Activated CD8-positive, alpha-beta memory T cell treated with anti-CD3 and anti-CD28 coated beads for 1 hour (primary cell): ENCODE measurements at places on chromosomes 1 and 21.

DNA sequence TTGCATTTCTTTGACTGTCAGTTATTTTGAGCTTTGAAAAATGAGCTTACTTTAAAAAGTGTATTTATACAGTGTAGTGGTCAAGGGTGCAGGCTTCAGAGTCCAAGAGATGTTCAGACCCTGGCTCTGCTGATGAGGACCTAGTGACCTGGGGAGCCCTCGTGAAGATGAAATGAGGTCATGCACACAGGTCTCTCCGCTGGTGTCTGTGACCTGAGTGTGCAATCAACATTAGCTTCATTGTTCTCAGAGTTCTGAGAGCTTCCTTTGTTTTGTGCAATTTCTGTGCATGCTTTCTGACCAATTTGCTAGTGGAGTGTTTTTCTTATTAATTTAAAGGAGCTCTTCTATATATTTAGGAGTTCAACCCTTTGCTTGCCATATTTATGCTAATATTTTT lies 71.3 kb downstream of the RIPK4 start:
- no peak for DNase-seq

DNA sequence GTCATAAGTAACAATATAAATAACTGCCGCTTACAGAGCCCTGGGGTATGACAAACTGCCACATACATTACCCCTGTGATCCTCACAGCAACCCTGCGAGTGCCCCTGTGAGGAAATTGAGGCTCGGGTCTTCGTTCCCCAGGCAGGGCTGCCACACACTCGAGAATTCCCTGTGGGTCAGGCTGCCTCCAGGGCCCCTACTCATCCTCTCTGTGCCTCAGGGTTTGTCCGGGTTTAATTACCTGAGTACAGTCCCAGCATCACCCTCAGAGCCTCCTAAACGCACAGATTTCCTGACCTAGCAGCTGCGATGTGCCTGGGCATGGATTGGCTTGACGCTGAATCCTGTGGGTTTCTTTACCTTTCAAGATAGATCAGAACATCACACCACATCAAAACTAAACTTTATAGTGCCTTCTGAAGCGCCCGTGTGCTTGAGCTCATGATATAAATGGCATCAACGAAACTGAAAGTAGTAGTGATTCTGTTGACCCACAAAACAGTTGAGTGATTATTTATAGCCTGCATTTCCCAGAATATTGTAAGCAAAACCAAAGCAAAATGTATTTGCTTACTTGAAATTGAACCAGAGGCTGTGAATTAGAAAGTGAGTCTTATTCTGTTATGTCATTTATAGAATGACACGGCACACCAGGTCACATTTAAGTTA lies 14.0 kb downstream of the SLC37A1 start:
- DNase-seq: no peak

DNA sequence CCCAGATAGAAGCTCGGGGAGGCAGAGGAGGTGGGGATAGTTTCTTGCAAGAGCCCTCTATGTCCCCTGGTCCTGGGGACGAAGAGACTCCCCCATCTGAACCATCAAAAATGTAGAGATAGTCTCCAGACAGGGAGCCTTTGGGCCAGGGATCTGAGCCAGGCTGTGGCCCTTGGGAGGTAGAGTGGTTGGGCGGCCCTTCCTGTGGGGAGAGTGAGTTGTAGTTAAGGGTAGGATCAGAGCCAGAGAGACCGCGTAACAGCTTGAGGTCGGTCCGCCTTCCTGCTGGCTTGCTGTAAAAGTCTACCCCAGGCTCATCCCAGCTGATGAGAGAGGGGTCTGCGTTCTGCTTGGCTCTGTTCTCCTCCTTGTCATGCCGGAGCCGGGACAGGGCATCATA lies 25.3 kb downstream of the PIK3C2B start:
- DNase-seq: no peak

DNA sequence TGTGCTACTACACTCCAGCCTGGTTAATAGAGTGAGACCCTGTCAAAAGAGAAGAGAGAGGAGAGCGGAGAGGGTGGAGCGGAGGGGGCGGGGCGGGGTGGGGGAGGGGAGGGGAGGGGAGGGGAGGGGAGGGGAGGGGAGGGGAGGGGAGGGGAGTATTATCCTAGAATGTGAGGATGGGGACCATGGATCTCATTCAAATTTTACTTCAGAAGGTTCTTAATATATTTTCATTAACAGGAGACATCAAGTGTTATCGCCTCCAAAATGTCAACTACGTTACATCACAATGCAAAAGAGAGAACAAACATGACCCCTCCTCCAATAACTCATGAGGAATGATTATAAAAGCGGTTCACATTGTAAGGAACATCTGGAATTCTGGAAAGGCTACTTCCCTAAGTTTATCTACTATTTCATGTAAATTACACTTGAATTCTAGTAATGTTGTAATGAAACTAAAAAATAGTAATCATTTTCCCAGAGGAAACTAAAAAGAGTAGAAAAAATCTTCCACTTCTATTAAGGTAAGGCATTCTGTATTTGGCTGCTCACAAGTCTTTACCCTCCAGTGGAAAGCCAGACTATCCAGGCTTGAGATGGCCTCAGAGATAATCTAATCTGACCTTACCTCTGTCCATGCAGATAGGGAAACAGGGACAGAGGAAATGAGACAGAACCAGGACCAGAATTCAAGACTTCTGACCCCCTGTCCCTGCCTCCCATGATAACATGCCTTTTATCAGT lies 18.8 kb upstream of the GUCA2A start:
- no peak for DNase-seq

- DNase-seq: no peak
Measured at GRCh38 chr1:174800216-174800851, 199.4 kb upstream of the CACYBP start.

GRCh38 chr21:45546636-45547544 lies 4.7 kb upstream of the SLC19A1 start:
- DNase-seq: no peak

DNA sequence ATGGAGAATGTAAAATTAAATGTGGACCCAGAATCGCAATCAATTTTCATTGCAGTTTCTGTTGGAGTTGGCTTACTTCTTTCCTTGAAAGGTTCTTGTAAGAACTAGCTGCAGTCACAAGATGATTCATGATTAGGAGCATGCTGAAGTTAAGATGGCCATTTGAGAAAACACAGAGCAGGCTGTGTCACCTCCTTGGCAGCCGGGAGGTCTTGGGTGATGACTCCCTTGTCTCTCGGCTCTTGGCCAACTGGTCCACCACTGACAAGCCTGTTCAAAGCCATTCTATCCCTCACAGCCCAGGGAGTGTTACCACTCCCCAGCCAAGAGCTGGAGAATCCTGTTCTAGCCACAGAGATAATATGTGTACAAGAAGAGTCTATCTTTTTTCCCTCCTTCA lies 40.6 kb downstream of the OPTC start:
- DNase-seq: no peak

DNA sequence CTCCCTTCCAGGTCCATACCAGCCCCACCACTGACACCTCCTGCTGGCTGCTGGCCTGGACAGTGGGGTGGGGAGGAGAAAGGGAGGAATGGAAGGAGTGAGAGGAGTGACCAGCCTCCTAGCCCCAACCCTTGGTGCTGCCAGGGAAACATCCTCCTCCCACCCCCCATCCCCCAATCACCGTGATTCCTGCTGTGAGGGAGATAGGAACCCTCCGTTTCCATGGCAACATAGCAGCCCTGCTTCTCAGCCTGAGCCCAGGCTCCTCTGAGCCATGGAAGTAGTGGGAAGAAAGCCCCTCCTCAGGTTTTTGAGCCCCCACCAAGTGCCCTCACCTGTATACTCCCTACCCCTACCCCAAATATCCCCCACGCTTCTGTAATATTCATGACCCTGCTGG lies 44.4 kb upstream of the SCMH1 start:
- no peak for DNase-seq

DNA sequence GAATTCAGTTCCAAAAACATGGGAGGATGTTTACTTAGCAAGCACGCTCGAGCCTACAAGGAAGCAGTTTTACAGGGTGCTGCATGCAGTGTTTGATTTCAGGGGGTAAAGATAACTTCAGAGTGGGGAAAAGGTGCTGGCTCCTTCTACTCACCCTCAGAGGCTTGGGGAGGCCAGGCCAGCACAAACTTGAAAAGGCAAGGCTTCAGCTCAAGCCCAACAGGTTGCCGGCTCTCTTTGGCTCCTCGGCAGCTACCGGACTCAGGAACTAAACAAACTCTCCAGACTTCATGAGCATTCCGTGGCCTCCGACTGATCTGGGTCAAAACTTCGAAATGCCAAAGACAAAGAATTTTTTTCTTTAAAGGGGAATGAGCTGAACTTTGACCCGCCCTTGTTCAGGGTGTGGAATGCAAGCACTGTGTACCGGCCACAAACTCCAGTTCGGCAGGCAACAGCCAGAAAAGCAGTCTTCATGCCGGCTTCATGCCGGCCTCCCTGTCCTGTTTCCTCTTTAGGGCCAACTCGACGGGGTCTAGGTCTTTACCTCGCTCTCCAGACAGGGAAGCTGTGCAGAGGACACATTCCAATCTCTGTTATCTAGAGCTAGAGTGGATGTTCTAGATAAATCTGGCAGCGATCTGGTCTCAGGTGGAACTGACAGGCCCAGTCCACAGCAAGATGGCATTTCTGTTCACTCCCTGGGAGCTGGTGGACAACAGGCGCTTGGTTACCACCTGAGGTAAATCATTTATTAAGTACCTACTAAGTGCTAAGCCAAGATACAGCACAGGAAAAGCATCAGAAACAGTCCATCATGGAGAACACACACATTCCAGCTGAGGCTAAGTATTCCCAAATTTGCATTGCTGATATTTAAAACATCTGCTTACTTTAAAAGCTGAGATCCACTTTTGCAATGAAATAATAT lies 75.0 kb downstream of the CD46 start:
- no peak for DNase-seq

DNA sequence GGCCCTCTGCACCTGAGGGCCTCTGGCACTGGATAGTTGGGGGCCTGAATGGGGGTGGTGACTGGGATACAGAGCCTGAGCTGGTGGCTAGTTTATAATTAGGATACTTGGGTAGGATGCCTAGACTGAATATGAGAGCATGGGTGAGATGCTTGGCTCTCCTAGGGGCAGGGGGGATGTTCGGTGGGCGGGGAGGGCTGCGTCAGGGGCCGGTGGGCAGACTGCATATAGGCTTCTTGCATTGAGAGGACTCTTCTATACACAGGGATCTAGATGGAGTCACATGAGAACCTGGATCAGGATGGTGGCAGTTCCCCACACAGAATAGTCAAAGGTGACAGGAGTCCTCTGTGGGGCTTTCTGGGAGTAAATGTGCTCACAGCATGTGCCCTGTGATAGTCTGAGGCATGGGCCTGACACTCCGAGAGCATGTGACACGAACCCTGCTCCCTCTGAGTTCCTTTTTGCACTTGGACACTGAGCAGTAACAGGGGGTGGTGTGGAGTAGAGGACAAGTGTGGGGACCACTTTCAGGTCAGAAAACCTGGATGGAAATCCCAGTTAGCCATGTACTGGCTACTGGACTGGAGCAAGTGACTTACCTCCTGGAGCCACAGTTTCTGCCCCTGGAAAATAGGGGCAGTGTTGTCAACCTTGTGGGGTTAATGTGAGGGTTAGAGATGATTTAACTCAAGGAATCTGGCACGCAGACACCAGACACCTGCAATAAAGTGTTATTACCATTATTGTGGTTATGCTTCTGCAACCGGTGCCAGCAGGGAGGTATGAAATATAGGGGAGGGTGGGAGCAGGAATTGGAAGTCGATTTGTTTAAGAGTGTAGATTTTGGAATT lies 2.2 kb downstream of the MAP7D1 start:
- no peak for DNase-seq

DNA sequence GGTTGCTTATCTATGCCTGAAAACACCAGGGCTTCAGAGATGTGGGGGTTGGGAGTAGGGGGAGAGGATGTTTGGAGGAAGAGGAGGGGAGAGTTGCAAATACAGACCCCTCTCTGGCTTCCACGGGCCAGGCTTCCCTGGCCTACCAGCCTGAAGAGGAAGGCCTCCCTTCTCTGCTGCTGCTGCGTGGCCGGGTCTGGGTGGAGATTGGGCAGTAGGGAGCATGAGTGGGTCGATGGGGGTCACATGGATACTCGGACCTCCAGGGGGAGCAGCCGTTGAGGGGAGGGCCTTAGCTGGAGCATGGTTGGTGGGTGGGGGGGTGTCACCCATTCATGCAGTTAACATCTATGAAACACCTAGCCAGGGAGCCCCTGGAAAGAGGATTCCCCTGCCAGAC lies 1.5 kb downstream of the RORC start:
- DNase-seq: no peak

DNA sequence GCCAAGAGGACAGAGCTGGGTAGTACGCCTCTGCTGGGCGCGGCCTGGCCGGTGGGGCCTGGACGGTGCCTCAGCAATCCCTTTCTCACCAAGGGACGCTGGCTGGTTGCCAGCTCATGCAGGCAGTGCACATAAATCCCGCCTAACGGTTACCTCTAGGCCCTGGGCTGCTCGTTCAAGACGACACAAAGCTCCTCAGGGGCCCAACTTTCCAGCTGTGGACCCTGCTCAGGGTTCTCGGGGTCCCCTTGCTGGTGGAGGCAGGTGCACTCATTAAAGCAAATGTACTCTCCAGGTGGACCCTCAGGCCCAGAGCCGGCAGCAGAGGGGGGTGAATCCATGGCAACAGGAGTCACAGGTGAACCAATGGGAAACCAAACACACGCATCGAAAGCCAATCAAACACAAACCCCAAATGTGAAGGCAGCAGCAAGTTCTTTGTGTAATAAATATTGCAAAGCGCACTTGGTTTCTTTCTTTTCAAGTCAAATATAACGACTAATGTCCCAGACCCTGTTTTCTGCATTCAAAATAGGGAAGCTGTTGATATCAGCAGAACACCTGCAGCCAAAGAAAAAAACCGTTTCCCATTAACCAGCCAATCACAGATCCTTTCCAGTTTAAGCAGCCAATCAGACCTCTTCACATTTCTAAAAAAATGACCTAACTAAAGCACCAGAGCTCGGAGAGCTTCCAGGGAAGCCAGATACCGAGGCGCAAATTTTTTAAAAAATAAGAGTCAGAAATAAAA lies 26.1 kb upstream of the CLSTN1 start:
- no peak for DNase-seq

DNA sequence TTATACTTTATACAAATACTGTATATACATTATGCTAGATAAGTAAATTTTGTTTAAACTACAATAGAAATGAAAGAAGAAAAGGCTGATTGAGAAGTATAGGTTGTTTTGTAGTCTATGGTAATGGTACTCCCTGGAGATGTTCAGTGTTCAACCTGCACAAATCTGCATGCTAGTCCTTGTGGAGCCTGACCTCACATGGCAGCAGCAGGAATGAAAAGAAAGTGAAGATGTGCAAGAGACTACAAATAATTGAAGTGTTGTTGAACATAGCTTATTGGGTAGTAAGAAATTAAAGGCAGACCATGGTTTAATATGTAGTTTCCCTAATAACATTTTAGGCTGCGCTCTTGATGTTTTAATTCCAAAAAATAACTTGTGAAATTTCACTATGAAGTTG lies 201.2 kb downstream of the TGFB2 start:
- no peak for DNase-seq

DNA sequence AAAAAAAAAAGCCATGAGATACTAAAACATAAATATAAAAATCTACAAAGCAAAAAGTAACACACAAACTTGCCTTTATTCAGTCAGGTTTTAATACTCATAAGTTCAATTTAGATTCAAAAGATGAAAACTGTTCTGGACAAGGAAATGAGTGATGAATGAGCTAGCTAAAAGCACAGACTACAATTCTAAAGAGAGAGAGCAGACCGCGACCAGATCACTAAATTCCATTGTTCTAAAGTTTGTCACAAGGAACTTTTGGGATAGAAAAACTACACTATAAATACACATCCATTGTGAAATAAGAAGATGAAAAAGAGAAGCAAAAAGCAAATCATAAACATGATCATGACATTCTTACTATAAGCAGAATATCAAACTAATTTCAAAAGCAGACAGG lies 1.7 kb downstream of the ODF2L start:
- DNase-seq: no peak
